ENCODE measurements at places on chromosomes 1 and 21. TPM values are rescaled to one million over a fixed set of nuclear protein-coding genes. Genes with fewer than 3 reads are reported as not detected.

GRCh38 chr1:79448426-79448825, 441.9 kb upstream of the ADGRL4 start:
- no peak for DNase-seq

DNA sequence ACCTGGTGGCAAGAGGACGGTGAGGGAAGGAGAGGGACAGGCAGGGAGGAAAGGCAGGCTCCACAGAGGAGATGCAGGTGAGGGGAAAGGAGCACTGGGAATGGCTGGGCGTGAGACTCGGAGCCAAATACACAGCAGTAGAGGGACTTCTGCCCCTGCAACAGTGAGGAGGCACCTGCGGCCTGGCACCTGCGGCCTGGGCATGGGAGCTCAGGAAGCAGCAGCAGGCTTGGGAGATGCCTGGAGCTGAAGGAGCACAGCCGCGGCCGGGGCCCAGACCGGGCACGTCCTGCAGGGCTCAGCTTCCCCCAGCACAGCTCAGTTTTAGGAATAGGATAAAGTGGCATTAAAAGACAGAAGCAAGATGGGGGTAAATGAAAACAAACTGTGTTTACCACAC, 20.9 kb upstream of the TSPEAR start:
- no peak for DNase-seq

- no peak for DNase-seq
Measured at GRCh38 chr1:212738330-212738729, 38.7 kb upstream of the BATF3 start.

The RHD gene
- not detected for polyA plus RNA-seq

Measured in small intestine (tissue), 16 donors.